ENCODE measurements at places on chromosomes 7 and 10. TPM values are rescaled to one million over a fixed set of nuclear protein-coding genes. Genes with fewer than 3 reads are reported as not detected.

LRRN3 gene
- 0.40 TPM for total RNA-seq

AS3MT gene
- 13.1 TPM for total RNA-seq

TFPI2 gene
- 6.3 TPM for total RNA-seq

AOAH gene
- total RNA-seq, result 0.93 TPM

LIPJ gene
- total RNA-seq, result 0.12 TPM

PIK3AP1 gene
- 5.2 TPM for total RNA-seq

COL28A1 gene
- total RNA-seq, result 12.5 TPM

HOXA4 gene
- 20.2 TPM for total RNA-seq

DYDC1 gene
- total RNA-seq, result not detected

SORCS3 gene
- total RNA-seq, result 0.31 TPM

LRGUK gene
- 1.0 TPM for total RNA-seq

CYP3A7 gene
- not detected for total RNA-seq

SLC16A12 gene
- total RNA-seq, result 2.7 TPM

ACSM6 gene
- not detected for total RNA-seq

GPER1 gene
- total RNA-seq, result 20.2 TPM

ZNF680 gene
- 10.0 TPM for total RNA-seq

METTL27 gene
- total RNA-seq, result 7.8 TPM
